ENCODE measurements at places on chromosomes 2 and 18. TPM values are rescaled to one million over a fixed set of nuclear protein-coding genes. Genes with fewer than 3 reads are reported as not detected.

- no peak for DNase-seq
These were observed 507 bp downstream of the RTKN start for GRCh38 chr2:74441170-74441689.

- no peak for DNase-seq
These were observed 69.9 kb upstream of the HK2 start for GRCh38 chr2:74763962-74764428.

The TNFRSF11A gene
- total RNA-seq = 6.3 TPM

The UNC80 gene
- not detected for total RNA-seq

GRCh38 chr2:237942513-237942899 is 24.3 kb upstream of the UBE2F start:
- no peak for DNase-seq

- no peak for DNase-seq
These were observed 700.3 kb downstream of the DCC start for GRCh38 chr18:53040286-53040685.

DNA sequence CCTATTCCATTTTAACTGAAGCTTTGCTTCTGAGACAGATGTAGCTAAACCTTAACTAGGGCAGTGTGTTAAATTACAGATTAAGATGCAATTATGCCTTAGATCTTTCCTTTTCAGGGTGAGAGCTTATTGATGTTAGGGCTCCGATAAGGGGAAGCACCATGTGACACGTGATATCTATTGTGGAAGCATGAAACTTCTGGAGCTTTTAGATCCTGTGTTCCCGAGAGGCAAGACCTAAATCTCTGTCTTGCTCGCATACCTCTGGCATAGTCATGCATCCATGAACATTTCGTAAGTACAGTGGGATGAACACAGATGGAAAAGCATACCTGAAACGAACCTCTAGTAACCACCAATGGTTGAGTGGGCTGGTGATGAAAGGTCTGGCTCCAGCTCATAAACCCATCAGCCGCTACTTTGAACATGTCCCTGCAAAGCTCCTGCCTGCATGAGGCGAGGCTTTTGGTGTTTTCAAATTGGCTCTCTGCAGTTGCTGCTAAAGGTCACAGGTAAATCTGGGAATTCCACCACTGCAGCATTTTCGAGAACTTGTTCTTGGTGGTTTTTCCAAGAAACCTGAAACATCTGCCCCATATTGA is 3.7 kb upstream of the NRP2 start:
- no peak for DNase-seq

DNA sequence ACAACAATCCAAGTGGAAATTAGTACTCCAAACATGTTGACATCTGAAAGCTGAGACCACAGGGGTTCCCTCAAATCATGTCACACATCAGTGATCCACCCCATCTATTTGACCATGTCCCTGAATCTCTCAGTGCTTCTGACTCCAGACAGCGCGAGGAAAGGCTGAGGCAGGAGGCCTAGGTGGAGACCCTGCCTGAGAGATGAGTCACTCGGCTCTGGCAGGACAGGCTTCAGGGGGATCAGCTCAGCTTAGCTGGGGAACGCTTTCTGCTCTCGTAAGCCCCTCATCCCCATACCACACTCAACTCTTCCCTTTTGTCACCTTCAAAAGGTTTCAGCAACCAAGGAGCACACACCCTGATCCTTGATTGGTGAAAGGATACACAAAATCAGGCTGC is 5.8 kb upstream of the FAM228A start:
- DNase-seq = no peak

GRCh38 chr2:240021488-240022104 is 3.5 kb downstream of the NDUFA10 start:
- peak; percentile 47 for DNase-seq

- no peak for DNase-seq
These were observed 292.7 kb upstream of the SLC39A10 start for GRCh38 chr2:195364015-195364965.

The CFAP65 gene
- not detected for total RNA-seq

The GPR45 gene
- not detected for total RNA-seq

- no peak for DNase-seq
These were observed 37.5 kb upstream of the NEB start for GRCh38 chr2:151771599-151772358.

DNA sequence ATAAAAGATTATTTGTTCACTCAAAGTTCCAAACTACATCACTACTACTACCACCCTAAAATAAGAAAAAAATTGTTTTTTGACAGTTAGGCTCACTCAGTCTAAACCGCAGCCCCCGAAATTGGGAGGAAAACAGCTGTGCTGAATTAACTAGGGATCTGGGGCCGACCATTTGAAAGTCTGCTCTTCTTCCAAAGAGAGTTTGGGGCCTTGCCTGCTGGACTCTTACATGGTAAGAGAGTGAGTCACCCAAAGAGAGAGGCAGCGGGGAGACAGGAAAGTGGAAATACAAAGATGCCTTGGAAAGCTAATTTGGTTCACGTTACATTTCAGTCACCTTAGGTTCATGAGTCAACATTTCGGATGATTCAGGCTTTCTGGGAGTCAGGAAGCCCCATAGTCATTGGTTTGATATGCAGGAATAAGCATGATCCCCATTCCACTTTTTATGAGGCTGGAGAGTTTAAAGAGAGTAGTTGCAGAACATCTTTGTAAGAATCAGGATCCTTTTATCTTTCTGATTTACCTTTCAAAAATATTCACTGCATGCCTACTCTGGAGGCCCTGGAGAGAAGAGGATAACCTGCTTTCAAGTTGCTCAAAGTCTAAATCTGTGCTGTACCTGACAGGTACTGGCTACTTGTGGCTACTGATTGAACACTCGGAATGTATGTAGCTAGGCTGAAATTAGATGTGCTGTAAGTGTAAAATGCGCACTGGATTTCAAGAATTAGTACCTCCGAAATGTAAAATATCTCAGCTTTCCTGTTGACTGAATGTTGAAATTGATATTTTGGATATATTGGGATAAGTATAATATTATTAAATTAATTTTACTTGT is 995 bp upstream of the RTN4 start:
- DNase-seq = peak; percentile 100

GRCh38 chr2:72141032-72141645 is 6.5 kb downstream of the CYP26B1 start:
- no peak for DNase-seq

DNA sequence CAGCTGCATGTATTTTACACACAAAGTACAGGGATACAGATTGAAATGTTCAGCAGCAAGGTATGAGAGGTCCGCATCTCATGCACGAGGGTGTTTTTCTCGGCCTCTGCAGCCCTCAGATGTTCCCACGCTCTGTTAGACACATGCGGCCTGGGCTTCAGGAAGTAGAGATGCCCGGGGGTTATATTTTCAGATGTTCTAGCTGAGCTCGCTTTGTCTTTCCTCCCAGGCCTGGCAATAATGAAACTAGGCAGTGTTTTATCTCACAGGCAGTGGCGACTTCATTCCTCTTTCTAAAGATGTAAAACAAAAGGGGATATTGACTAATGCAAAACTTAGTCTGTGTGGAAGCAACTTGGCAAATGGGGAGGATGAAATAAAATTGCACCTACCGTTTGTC is 190.7 kb downstream of the GBX2 start:
- DNase-seq = no peak

The UGT1A4 gene
- 73.6 TPM for total RNA-seq

DNA sequence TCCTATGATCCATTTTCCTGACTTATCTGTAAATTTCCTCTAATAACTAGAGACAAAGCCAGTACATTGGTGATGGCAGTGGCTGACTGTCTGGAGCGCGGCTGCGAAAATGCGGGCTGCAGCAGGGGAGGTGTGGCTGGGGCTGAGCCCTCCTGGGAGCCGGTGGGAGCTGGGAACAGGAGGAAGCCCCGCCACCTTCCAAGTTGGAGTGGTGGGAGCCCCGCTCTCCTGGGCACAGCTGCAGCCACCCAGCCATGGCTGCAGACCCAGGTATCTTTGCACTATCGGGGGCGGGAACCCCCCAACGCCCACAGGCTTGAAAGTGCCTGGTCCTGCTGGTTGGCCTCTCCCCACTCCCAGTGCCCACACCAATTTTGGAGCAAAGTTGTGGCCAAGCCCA is 633.0 kb upstream of the TMEFF2 start:
- no peak for DNase-seq

DNA sequence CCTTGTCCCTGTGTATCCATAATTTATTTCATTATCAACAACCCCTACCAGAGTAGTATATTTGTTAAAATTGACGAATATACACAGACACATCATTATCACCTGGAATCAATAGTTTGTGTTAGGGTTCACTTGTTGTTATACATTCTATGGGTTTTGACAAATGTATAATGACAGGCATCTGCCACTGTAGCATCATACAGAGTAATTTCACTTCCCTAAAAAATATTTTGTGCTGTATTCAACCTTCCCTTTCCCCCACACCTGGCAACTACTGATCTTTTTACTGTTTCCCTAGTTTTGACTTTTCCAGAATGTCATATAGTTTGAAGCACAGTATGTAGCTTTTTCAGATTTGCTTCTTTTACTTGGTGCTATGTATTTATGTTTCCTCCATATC is 132.0 kb downstream of the ZNF804A start:
- DNase-seq = no peak

The CNTNAP5 gene
- total RNA-seq = not detected

GRCh38 chr2:206535260-206535986 is 92.1 kb downstream of the ADAM23 start:
- no peak for DNase-seq

DNA sequence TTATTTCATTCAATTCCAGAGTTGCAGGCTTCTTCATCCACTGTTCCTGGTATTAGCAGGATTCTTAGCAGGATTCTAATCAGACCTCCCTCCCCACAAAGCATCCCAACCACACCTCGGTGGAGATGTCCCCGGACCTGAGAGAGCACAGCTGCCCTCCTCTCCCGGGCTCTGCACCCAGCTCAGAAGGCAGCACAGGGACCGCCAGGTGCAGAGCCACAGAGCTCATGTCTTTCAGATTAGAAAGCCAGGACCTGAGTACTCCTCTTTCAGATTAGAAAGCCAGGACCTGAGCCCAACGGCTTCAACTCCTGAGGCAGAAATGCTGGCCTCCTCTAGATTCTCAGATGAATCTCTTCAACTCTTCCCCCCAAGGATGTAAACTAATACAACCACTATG is 152.3 kb downstream of the MYO5B start:
- DNase-seq = no peak

DNA sequence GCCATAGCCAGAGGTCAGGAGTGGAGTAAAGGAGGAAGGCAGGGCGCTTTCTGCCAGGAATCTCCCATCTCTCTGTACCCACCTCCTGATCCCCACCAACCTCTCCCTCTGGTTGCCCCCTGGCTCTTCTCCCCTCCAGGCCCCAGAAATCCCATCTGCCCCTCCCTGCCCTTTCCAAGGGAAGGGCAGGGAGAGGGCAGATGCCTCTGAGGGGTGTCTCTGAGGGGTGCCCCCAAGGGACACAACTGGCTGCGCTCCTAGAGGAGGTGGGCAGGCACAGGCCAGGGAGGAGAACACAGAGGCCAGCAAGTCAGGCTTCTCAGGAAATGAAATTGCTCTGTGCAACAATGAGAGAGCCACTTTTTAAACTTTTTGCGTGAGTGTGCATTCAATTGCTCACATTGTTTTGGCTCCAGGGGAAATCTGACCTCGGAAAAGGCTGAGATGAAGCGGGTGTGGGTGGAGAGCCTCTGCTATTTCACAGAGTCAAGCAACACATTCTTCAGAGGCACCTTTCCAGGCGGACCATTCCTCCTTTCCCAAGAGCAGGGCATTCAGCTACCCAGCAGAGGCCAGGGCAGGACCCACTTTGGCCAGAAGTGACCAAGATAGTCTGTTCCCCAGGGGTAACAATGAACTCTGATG is 125.5 kb downstream of the SMAD7 start:
- no peak for DNase-seq

GRCh38 chr2:148752977-148753376 is 108.4 kb downstream of the EPC2 start:
- no peak for DNase-seq

- DNase-seq = no peak
These were observed 48.4 kb upstream of the SESTD1 start for GRCh38 chr2:179313057-179313456.

GRCh38 chr18:12995952-12996477 is 4.9 kb downstream of the CEP192 start:
- DNase-seq = no peak

The PROKR1 gene
- total RNA-seq = not detected

DNA sequence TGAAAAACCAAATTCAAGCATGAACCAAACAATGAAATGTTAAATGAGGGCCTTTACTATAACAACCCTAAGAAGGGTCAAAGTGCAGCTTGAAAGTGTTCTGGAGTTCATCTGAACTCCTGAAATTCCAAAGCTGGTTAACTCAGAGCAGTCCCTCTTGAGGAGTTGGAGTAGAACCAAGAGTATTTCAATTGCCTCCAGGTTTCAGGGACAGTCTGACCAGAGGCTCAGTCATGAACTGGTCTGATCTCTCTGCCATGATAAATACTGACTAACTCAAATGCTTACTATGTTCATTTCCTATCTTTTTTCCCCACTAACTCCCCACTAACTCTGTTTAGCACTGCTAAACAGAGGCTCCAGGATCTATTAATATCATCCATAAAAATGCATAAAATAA is 2.7 kb downstream of the STARD7 start:
- DNase-seq = peak; percentile 57

The CCDC102B gene
- 2.3 TPM for total RNA-seq

GRCh38 chr2:10264506-10265328 is 38.0 kb upstream of the HPCAL1 start:
- DNase-seq = no peak

- no peak for DNase-seq
These were observed 466.2 kb downstream of the TSN start for GRCh38 chr2:122221665-122222064.

- no peak for DNase-seq
These were observed 207.6 kb upstream of the TANK start for GRCh38 chr2:160952464-160953254.

The ATP8B1 gene
- total RNA-seq = 16.7 TPM

DNA sequence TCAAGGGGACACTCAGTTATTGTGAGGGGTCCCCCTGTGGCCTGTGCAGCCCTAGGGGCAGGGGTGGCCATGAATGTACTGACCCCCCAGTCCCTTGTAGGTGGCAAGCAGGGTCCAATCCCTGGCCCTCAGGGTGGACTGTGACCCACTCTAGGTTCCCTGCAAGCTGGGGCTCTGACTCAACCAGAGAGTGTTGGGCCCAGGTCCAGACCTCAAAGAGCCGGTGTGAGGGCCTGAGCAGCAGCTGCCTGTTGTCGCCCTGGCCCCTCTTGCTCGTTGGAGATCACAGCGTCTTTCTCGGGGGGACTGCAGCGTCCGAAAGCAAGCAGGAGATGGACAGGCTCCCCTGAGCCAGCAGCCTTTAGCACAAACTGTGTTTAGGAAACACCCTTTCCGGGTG is 66.8 kb upstream of the ATG16L1 start:
- no peak for DNase-seq

- DNase-seq = no peak
These were observed 6.7 kb downstream of the TGIF1 start for GRCh38 chr18:3456686-3457069.

- DNase-seq = no peak
These were observed 34.0 kb downstream of the LOXHD1 start for GRCh38 chr18:46622999-46623398.

The COL6A3 gene
- 0.57 TPM for total RNA-seq

GRCh38 chr2:223598994-223599639 is 3.0 kb downstream of the SCG2 start:
- no peak for DNase-seq

GRCh38 chr2:130911482-130911881 is 74.8 kb downstream of the ARHGEF4 start:
- DNase-seq = no peak
